Left lung (tissue), 14 donors: ENCODE measurements at places on chromosomes 5 and 9.

DNA sequence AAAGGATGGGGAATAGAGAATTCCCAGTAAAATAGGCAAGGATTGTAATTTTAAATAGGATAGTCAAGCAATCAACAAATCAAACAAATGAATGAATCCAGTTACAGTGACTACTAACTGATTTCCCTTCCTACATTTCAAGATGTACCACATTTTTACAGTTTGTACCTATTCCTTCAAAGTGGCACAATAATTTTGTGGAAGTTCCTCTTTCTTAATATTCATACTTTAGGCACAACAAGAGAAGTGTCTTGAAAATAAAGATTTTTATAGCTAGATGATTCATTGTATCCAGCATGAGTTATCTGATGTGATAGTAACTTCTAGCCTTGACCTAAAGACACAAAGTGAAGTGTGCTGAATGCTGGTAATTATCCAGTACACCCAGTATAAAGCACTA, 122.2 kb upstream of the ACOT12 start:
- H3K36me3 ChIP-seq = no peaks in the 10 kb centered on the region
- H3K4me3 ChIP-seq = no peak overlapping the region
- no peak overlapping the region for H3K27ac ChIP-seq
- no peaks in the 10 kb centered on the region for H3K27me3 ChIP-seq
- H3K4me1 ChIP-seq = no peaks in the 10 kb centered on the region
- DNase-seq = no peak

DNA sequence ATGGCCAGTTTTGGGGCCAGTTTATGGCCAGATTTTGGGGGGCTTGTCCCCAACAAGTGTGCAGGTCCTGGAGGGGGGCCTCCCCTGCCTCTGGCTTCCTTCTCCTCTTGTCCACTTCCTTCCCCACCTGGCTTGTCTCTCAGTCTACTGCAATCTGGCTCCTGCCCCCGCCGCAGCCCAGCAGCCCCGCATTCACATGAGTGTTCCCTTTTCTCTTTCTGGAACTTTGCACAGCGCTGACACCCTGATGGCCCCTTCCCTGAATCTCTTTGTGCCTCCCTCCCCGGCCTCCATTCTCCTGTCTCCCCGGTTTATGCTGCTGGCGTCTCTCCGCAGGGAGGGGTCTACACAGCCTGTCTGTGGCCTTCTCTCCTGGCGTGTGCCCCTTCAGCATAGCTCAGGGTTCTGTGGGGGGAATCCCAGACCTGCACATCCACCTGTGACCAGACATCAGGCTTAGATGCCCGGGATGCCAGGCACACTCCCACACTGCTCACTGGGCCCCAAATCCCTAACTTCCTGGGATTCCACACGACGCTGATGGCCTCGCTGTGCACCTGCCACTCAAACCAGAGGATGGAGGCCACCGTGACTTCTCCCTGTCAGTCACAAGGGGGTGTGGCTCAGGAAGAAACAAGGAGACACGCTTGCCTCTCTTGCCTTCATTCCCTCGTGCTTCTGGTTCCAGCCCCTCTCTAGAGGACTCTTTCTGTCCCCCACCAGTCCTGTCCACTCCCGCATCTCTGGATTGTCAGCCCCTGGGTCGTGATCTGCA, 17.5 kb downstream of the TRIP13 start:
- H3K4me3 ChIP-seq = no peak overlapping the region
- H3K4me1 ChIP-seq = no peaks in the 10 kb centered on the region
- peaks cover 17% of the 10 kb centered on the region for H3K36me3 ChIP-seq
- H3K27me3 ChIP-seq = no peaks in the 10 kb centered on the region

DNA sequence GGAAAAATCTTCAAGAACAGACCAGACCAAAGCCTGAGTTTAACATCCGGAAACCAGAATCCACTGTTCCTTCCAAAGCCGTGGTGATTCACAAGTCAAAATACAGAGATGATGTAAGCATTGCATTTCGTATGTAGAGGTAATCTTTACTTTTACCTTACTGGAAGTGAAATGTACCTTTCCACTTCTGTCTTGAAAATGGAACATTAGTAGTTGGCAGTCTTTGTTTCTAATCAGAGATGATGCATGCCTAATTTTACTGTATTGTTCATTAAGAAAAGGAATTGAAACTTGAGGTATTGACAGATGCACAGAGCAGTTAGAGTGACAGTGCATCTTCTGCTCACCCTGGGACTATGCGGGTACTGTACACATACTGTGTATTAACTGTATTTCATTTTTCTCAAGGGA, 34.6 kb downstream of the HABP4 start:
- no peak overlapping the region for H3K4me3 ChIP-seq
- no peak overlapping the region for H3K27ac ChIP-seq
- peaks cover 5% of the 10 kb centered on the region for H3K4me1 ChIP-seq
- no peaks in the 10 kb centered on the region for H3K36me3 ChIP-seq
- DNase-seq = no peak

DNA sequence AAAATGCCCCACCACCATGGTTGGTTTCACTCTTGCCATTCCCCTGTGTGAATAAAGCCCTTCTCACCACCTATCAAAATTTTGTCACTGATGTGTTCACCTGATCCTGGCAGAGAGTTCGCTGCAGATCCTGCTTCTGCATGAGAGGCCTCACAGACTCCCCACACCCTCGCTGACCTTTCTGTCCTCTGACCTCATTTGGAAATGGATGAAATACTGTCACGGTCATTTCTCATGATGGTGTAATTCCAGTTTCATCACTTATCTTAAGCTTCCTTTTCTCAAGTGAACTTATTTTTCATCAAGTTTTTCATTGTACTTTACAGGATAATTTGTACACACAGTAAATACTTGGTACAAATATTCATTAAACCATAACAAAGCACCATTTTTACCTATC, 131.3 kb downstream of the FRMD3 start:
- no peaks in the 10 kb centered on the region for H3K27me3 ChIP-seq
- no peak overlapping the region for H3K4me3 ChIP-seq
- H3K27ac ChIP-seq = no peak overlapping the region
- DNase-seq = no peak
- no peaks in the 10 kb centered on the region for H3K36me3 ChIP-seq
- H3K4me1 ChIP-seq = peaks cover 13% of the 10 kb centered on the region

DNA sequence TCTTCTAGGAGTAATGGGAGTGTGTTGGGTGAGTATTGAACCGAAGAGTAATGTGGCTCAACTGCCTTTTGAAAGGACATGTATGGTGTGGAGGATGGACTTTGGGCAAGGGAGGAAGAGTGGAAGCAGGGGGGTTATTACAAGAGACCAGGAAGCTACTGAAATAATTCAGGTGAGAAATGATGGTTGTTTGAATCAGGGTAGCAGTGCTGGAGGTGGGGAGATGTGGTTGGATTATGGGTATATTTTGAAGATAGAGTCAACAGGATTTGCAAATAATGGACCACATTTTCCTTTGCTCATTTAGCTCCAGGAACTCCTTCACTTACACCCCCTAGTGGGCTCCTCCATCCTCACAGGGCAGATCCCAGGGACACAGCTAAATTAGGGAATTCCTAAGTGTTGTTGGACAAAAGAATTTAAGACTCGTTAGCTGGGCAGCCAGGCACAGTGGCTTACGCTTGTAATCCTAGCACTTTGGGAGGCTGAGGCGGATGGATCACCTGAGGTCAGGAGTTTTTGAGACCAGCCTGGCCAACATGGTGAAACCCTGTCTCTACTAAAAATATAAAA, 1.2 kb upstream of the SLC4A9 start:
- H3K4me1 ChIP-seq = peaks cover 21% of the 10 kb centered on the region
- DNase-seq = no peak
- H3K36me3 ChIP-seq = no peaks in the 10 kb centered on the region
- no peak overlapping the region for H3K4me3 ChIP-seq

GRCh38 chr5:60809891-60810425, 34.1 kb downstream of the ELOVL7 start:
- no peaks in the 10 kb centered on the region for H3K36me3 ChIP-seq
- no peaks in the 10 kb centered on the region for H3K27me3 ChIP-seq
- peak; percentile 7 for DNase-seq
- H3K27ac ChIP-seq = no peak overlapping the region
- no peaks in the 10 kb centered on the region for H3K4me1 ChIP-seq

DNA sequence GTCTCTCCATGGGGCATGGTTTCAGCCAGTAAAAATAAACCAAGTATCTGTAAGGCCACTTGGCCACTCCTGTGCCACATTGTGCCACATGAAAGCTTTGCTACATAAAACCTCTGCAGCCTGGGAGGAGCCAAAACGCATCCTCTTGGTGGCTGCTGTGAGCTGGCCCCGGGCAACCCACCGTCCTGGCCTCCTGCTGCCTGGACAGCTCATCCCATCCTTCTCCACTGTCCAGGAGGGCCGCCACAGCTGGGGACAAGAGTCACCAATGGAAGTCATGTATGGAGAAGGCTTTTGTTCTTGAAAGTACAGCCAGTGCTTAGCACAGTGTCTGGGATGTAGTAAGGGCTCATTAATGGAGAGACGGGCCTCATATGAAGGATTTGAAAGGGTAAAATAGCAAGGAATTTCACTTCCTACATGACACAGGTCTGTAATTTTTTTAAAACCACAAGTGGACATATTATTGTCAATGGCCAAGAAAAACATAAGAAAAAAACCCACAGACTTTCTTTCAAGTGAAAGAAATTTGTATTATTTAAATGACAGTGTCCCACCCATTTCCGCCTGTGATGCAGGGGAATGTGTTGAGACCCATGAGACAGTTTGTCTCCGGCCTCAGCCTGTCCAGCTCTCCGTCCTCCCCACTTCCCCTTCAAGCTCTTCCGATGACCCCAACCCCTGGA, 6.6 kb downstream of the PTGES start:
- H3K4me3 ChIP-seq = no peak overlapping the region
- no peaks in the 10 kb centered on the region for H3K4me1 ChIP-seq
- no peak overlapping the region for H3K27ac ChIP-seq
- H3K36me3 ChIP-seq = no peaks in the 10 kb centered on the region
- H3K27me3 ChIP-seq = peaks cover 5% of the 10 kb centered on the region

- H3K36me3 ChIP-seq = no peaks in the 10 kb centered on the region
- no peak for DNase-seq
These were observed 149.7 kb upstream of the ADAMTS16 start for GRCh38 chr5:4990462-4990861.

GRCh38 chr9:38200431-38200830, 131.4 kb upstream of the SHB start:
- H3K4me1 ChIP-seq = no peaks in the 10 kb centered on the region
- H3K36me3 ChIP-seq = no peaks in the 10 kb centered on the region
- H3K4me3 ChIP-seq = no peak overlapping the region
- DNase-seq = no peak

- H3K36me3 ChIP-seq = no peaks in the 10 kb centered on the region
- no peak overlapping the region for H3K27ac ChIP-seq
- DNase-seq = no peak
- H3K27me3 ChIP-seq = no peaks in the 10 kb centered on the region
These were observed 38.6 kb downstream of the CAMK4 start for GRCh38 chr5:111262815-111263214.

- no peak overlapping the region for H3K27ac ChIP-seq
- no peak for DNase-seq
- no peak overlapping the region for H3K4me3 ChIP-seq
- H3K36me3 ChIP-seq = no peaks in the 10 kb centered on the region
- peaks cover 23% of the 10 kb centered on the region for H3K4me1 ChIP-seq
These were observed 17.0 kb downstream of the BICD2 start for GRCh38 chr9:92747459-92748232.

GRCh38 chr9:93555370-93555769, 21.0 kb upstream of the PHF2 start:
- H3K27me3 ChIP-seq = no peaks in the 10 kb centered on the region
- H3K4me3 ChIP-seq = no peak overlapping the region
- no peaks in the 10 kb centered on the region for H3K4me1 ChIP-seq
- no peak overlapping the region for H3K27ac ChIP-seq

- H3K27me3 ChIP-seq = no peaks in the 10 kb centered on the region
- no peaks in the 10 kb centered on the region for H3K36me3 ChIP-seq
- H3K4me3 ChIP-seq = no peak overlapping the region
- peaks cover 8% of the 10 kb centered on the region for H3K4me1 ChIP-seq
- DNase-seq = no peak
These were observed 89.7 kb upstream of the EQTN start for GRCh38 chr9:27386571-27387091.

DNA sequence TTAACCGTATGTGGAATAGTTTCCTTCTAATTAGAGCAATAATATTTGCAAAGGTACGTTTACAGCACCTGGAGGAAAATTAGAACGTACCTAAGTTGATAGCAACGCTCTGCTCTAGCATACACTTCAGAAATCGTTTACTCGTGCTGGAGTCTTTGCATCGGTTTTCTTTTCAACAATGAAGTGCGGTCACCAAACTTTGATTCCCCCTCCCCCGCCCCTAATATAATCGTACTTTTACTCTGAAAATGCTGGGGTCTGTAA, 506 bp downstream of the ADAMTS19 start:
- H3K27me3 ChIP-seq = peaks cover 32% of the 10 kb centered on the region
- H3K4me1 ChIP-seq = no peaks in the 10 kb centered on the region
- H3K36me3 ChIP-seq = no peaks in the 10 kb centered on the region
- H3K4me3 ChIP-seq = peak overlapping the region; percentile 26
- no peak overlapping the region for H3K27ac ChIP-seq

GRCh38 chr5:56003179-56003578, 8.4 kb upstream of the IL6ST start:
- DNase-seq = no peak
- no peak overlapping the region for H3K27ac ChIP-seq
- no peaks in the 10 kb centered on the region for H3K36me3 ChIP-seq

GRCh38 chr5:37005252-37005651, 128.7 kb downstream of the NIPBL start:
- H3K4me1 ChIP-seq = no peaks in the 10 kb centered on the region
- no peak for DNase-seq
- no peak overlapping the region for H3K27ac ChIP-seq
- no peaks in the 10 kb centered on the region for H3K36me3 ChIP-seq

GRCh38 chr9:137199411-137200121, 975 bp downstream of the TPRN start:
- no peak for DNase-seq
- peak overlapping the region; percentile 55 for H3K4me3 ChIP-seq
- H3K36me3 ChIP-seq = no peaks in the 10 kb centered on the region
- peaks cover 5% of the 10 kb centered on the region for H3K27me3 ChIP-seq

DNA sequence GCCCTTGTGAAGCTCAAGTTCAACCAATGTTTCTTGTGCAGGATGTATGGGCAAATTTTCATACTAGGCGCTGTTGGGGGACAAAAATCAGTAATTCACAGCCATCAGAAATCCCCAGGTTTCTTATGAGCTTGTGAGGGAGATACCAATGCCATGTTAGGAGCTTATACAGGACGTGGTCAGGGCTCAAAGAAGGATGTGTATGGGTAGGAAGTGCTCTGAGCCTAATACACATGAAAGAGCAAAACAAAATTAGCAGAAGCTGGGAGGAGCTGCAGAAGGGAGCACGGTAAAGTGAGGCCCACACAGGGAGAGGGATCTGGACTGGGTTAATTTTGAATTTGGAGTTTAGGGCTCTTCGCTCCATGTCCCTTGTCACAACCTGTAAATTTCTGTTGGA, 114.6 kb upstream of the MAP3K1 start:
- H3K36me3 ChIP-seq = no peaks in the 10 kb centered on the region
- no peak for DNase-seq
- H3K27me3 ChIP-seq = no peaks in the 10 kb centered on the region
- no peak overlapping the region for H3K27ac ChIP-seq
- no peak overlapping the region for H3K4me3 ChIP-seq
- H3K4me1 ChIP-seq = no peaks in the 10 kb centered on the region

GRCh38 chr5:104539618-104540350, 977.2 kb upstream of the NUDT12 start:
- H3K4me3 ChIP-seq = no peak overlapping the region
- H3K4me1 ChIP-seq = no peaks in the 10 kb centered on the region
- H3K36me3 ChIP-seq = no peaks in the 10 kb centered on the region
- no peaks in the 10 kb centered on the region for H3K27me3 ChIP-seq
- no peak overlapping the region for H3K27ac ChIP-seq
- DNase-seq = no peak
